ENCODE measurements at places on chromosomes 12 and 14.

DNA sequence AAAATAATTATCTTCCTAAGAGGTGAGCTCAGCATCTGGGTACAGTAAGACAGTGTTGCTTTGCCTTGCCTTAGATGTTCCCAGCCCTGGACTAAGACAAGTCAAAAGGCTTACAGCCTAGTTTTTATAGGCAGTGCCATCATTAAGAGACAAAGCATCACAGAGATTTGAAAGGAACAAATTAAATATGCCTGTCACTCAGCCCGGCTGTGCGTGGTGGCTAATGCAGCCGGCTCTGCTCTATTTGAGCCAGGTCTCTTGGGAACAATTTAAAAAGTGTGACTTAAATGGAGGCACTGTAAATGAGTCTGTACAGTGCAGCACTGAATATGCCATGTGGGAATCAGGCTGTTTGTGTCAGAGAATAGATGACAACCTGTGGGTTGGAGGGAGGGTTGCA lies 1687.4 kb upstream of the FLRT2 start:
- DNase-seq: no peak

DNA sequence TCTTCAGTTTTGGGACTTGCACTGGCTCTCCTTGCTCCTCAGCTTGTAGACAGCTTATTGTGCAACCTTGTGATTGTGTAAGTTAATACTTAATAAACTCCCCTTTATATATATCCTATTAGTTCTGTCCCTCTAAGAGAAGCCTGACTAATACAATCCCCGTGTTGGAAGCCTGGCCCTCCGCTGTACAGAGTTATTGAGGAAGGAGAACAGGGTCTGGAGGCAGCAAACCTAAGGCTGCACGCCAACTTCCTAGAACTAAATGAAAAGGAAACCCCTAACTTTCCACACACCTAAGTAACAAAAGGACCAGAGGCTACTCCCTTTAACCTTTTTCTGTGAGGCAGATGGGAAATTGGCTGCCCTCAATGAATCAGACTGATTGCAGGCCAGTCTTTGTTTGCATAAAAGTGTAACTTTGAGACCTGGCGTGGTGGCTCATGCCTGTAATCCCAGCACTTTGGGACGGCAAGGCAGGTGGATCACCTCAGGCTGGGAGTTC lies 42.6 kb upstream of the LIMA1 start:
- DNase-seq: no peak

GRCh38 chr12:16350682-16351081 lies 3.2 kb downstream of the MGST1 start:
- no peak for DNase-seq

DNA sequence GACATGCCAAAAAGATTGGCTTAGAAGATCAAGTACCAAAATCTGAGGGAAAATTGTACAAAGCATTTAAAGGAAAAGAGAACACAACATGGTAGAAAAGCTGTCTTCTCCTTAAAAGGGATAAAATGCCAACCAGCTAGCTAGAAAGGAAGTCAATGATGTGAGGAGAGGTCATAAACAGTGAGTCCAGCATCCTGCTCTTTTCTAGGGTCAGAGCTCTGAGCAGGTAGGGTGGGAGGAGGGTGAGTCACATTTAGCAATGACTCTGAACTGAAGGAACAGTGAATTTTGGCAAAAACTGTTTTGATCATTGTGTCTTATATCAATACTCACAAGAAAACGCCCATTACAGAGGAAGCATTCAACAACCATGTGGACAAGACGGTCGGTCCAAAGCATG lies 322.3 kb downstream of the DAD1 start:
- DNase-seq: no peak

DNA sequence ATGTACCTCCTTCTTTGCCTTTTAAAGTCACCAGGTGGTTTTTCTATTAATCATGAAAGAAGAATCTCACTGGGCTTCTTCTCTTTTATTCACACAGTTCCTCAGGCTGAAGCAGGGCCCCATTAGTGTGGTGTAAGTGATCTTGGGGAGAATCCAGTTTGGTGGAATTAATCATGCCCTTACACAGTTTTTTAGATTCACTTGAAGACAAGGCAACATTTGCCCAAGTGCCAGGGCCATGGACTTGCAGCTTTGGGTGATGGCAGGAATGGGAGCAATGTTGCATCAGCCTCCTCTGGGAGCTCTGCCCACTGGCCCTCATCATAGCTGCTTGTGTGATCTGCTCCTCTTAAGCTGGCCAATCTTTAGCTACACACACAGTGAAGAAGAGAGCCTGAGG lies 33.8 kb downstream of the KCNK10 start:
- DNase-seq: no peak

- no peak for DNase-seq
Observed at GRCh38 chr12:60152756-60153155, 556.9 kb downstream of the SLC16A7 start.

- DNase-seq: no peak
Observed at GRCh38 chr14:89339579-89339978, 77.5 kb downstream of the FOXN3 start.

DNA sequence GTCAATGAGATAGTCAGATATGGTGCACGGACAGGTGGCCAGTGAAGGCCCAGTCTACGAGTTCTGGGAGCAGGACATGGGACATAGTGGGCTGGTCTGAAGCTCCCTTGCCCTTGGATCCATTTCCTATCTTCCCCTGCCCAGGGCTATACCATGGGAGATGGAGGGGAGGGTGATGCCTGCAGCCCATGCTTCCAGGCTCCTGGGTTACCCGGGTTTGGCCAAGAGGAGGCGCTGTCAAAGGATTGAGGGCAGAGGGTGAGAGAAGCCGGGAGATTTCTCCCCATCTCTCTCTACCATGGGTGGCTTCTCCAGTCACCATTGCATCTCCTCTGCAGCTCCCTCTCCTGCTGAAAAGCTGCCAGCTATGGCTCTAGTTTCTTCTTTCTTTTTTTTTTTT lies 52.8 kb upstream of the LHX5 start:
- no peak for DNase-seq

DNA sequence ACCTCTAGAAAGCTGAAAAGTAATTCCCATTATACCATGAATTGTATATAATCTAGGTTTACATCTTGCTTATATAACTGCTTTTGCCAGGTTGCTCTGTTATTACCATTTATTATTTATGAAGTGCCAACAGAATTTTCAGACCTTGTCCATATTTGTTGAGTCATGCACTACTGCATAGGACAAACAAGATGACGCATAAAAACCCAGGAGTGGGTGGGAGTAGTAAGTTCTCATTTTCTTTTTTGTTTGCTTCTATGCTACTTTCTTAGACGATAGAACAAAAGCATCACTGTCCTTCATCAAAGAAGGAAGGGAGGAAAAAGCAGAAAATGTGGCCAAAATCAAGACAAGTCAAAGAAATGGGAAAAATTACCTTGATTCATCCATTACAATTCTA lies 119.0 kb upstream of the RASSF8 start:
- DNase-seq: no peak

DNA sequence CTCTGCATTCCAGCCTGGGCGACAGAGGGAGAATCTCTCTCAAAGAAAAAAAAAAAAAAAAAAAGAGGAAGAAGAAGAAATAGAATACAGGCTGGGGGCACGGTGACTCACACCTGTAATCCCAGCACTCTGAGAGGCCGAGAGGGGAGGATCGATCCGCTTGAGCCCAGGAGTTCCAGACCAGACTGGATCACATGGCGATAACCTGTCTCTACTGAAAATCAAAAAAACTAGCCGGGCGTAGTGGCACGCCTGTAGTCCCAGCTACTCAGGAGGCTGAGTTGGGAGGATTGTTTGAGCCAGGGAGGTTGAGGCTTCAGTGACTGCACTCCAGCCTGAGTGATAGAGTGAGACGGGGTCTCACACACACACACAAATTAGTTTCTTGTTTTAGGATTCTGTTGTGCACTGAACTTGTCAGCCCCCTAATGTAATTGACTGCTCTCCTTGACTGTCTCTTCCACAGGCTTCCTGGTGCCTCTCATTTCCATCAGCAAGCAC lies 963 bp upstream of the TINF2 start:
- no peak for DNase-seq

DNA sequence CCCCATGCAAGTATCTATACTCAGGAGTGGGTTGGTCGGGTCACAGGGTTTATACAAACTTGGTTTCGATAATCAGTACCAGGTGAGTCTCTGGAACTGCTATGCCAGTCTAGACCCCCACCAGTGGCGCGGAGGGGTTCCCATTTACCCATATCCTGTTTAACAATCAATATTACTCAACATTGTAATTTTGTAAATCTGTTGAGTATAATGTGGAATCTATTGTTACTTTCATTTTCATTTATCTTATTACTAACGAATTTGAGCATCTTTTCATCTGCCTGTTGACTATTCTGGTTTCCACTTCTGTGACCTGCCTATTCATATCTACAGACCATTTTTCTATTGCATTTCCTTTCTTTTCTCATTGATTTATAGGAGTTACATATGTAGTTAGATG lies 275.2 kb upstream of the CRY1 start:
- peak; percentile 58 for DNase-seq
